ENCODE measurements at places on chromosomes 7 and 10.

- no peak for DNase-seq
These were observed 568.0 kb upstream of the IGFBP3 start for GRCh38 chr7:46489106-46489505.

DNA sequence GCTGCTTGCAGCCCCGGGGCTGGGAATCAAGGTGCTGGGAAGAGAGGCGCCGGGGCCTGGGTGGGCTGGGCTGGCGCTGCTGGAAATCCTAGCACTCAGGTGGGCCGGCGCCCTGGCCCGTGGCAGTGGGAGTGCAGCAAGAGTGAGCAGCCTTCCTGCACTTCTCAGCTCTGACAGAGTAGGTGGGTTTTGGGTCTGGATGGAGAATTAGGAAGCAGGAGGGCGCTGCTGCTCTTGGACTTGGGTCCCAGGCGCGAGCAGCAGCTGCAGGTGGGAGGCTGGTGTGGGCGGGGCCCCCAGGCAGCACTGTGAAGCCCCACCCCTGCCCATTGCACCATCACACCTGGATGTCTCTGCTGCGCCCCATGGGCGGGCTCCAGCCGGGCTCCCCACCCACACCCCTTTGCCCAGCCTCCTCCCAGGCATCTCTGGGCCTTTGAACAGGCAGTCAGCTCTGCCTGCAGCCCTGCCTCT lies 6.0 kb downstream of the BRI3 start:
- DNase-seq, result peak; percentile 54

DNA sequence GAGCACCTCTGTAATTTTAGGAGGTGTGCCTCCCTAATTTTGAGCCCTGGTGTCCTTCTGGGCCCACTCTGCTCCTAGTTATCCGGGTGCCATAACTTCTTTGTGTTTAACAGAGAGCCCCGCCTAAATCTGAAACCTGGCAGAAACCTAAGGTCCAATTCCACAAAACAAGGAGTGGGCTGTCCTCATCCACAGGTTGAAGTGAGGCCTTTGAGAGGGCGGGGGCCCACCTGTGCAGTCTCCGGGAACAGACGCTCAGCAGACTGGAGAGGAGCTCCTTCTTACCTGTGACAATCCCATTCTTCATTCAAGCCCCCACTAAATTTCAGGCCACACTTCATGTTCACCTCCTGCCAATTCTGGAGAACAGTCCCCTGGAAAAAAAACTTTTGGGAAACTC lies 10.9 kb downstream of the TMEM72 start:
- DNase-seq, result no peak

- no peak for DNase-seq
These were observed 45.4 kb downstream of the C10orf143 start for GRCh38 chr10:130065251-130065650.

GRCh38 chr10:98295907-98296306 lies 27.9 kb upstream of the LOXL4 start:
- no peak for DNase-seq

- no peak for DNase-seq
These were observed 34.6 kb downstream of the RHEB start for GRCh38 chr7:151484971-151485707.

- DNase-seq, result no peak
These were observed 86.2 kb downstream of the TACC2 start for GRCh38 chr10:122075171-122075570.

- DNase-seq, result no peak
These were observed 45.7 kb downstream of the VAX1 start for GRCh38 chr10:117092386-117092785.

DNA sequence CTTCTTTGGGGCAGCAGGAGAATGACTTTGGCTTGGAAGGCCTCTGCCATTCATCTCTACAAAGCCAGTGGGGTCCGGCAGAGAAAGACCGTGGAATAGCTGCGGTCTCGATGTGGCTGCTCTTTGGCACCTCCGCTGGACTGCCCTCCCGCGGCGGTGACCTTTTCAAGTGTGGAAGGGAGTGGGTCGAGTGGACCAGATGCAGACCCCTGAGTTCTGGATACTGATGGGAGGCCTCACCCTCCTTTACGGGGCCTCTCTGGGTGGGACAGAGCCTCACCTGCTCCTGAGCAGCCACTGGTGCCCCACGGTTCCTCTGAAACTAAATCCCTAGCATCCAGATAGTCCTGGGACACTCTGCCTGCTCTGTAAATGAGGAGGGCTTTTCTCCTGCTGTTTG lies 113.1 kb downstream of the NT5C2 start:
- no peak for DNase-seq

DNA sequence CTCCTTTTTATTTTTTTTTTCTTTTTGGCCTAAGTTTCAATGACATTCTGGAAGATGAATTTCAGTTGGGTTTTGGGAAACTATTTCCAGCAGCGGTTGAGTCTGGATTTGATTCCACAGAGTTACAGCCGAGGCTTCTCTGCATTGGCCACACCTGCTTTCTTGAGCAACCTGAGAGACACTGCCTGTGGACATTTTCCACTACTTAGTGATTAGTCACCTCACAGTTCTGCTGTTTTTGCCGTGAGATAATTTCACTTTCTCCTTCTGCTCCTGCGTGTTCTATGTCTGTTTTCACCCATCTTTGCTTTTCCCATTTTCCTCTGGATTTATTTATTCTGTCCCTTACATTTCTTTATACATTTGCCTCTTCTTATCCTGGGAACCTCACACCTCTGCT lies 243.0 kb downstream of the BICC1 start:
- no peak for DNase-seq

DNA sequence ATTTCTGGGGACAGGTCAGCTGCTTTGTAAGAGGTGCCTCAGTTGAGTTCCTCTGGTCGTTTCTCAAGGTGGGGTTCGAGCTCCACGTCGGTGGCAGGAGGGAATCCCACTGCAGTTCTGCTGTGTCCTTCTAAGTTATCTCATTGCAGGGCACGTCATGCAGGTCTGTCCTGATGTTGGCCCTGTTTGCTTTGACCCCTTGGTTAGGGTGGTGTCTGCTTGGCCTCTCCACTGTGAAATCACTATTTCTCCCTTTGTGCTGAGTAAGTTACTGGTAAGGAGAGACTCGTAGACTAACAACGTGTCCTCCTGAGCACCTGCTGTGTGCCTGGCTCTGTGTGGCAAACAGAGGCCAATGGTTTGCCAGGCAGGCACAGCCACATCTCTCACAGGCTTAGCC lies 372.9 kb upstream of the ZMIZ1 start:
- no peak for DNase-seq

DNA sequence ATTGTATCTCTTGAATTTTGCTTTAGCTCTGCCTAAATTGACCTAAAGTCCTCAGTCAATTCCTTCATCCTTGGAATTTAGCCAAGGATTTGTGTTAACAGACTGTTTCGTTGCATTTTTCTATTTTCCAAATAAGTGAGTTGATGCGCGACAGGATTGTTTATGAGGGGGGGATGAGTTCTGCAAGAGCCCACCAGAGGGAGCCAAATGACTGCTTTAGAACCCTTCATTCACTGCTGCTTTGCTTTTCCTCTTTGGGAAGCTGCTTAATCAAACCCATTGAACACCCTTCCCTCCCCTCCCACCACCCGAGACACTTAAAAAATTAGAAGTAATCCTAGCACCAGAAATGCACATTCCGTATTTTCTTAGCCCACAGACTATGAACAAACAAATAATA lies 33.7 kb upstream of the PTF1A start:
- DNase-seq, result peak; percentile 45

- no peak for DNase-seq
These were observed 56.5 kb downstream of the KIAA1549 start for GRCh38 chr7:138924501-138925225.

GRCh38 chr7:77441046-77441445 lies 24.9 kb upstream of the GSAP start:
- no peak for DNase-seq

DNA sequence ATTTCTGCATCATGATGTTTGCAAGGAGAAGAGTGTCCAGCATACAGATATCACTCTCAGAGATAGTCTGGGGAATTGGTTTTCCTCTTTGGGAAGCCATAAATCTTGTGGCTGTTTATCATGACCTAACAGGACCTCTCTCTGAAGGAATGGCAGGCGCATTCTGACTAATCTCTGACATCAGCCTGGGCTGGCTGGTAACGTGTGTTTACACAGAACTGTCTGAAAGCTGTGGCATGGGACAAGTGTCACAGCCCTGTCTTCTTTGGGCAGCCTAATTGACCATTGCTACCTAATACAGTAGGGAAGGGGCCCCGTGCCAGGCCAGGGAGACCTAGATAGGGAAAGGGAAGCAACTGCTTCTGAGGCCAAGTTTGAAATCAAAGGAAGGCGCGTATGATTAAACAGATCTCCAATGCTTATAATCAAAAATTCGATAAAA lies 73.9 kb upstream of the CABCOCO1 start:
- no peak for DNase-seq

DNA sequence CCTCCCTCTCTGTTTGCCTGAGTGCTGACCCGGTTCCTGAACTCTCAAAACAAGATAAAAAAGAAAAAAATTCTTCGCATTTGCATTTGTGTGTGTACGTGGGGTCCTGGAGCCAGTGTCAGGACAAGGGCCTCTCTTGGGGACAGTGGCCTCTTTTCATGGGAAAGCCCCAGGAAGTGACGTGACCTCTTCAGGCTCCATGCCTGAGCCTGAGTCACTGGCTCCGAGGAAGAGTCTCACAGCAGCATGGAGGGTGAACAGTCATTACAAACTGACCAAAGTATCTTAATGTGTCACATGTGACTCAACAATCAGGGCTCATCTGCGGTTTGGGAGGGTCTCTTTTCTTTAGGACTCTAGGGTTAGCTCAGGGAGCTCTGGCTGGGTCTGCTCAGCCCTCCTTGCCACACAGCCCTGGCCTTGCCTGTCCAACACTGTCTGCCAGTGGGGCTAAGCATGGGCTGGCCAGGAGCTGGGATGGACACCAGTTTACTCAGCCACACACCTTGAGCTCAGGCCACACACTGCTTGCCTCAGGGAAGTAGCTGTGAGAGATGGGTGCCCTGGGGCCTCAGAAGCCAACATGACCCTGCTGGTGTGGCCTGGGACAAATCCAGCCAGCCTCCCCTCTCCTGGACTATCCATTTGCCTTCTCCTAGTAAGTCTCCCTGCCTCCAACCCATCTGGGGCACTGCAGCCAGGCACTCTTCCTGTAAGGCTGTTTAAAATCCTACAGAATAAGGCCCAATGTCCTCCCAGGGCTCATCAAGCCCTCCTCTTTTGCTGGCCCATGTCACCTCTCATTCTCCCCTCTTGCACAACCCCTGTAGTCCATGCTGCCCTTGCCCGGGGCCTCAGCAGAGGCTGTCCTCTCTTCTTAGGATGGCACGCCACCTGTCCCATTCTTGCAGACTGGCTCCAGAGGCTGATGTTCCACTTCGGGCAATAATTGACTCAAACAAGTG lies 10.5 kb downstream of the TMEM273 start:
- no peak for DNase-seq

GRCh38 chr7:47358944-47359588 lies 222.8 kb downstream of the TNS3 start:
- no peak for DNase-seq

DNA sequence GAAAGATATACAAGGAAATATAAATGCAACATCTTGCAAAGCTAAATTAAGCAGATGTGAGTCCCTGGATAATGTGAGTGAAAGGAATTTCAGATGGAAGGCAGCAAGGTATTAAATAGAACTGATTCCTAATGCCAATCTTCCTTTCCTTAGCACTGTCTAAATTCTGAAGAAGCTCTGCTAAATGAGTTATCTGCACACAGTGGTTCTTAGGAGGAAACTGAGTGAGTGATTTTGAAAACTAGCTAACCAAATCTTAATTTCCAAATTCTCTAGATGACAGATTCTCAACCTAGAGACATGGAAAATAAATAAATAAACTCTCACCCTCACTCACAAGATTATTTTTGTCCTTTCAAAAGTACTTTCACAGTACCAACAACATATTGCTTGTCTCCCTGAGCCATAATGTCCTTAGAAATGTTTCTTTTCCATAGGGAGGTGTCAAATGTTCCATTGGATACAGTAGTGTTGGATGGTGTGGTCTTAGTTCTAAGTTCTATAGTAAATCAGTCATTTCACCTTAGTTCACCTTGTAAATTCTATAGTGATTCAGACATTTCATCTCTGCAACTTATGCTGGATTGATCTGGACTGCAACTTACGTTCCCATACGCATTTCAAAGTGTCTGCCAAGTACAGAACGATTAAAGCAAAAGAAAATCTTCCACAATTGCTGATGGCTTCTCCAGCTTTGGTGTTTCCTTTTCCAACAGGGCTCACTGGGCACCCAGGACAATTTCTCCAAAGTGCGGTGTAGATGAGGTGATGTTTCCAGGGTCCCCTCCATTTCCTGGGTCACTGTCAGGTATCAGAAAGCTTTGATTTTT lies 145.4 kb upstream of the FAM171A1 start:
- DNase-seq, result no peak

- DNase-seq, result no peak
These were observed 18.9 kb upstream of the NRBF2 start for GRCh38 chr10:63114031-63114814.

DNA sequence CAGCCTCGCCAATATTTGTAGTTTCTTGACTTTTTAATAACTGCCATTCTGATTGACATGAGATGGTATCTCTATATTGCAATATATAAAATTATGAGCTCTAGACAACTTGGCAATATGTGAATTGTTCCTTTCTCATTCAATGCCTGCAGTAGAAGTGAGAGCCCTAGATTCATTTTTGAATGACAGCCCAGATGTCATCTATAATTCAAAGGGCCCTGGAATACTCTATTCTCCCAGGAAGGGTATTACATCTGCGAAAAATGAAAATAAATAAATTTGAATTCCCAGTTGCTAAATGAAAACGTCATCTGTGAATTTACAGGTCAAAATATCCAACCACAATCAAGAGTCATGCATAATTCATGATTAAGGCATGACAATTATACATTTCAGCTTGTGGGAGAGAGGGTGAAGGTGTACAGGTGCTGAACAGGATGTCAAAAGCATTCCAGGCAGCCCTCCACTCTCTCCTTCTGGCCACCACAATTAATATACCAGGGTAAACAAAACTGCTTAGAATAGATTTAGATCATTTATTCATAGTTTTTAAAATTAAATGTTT lies 1147.3 kb downstream of the XPNPEP1 start:
- no peak for DNase-seq

DNA sequence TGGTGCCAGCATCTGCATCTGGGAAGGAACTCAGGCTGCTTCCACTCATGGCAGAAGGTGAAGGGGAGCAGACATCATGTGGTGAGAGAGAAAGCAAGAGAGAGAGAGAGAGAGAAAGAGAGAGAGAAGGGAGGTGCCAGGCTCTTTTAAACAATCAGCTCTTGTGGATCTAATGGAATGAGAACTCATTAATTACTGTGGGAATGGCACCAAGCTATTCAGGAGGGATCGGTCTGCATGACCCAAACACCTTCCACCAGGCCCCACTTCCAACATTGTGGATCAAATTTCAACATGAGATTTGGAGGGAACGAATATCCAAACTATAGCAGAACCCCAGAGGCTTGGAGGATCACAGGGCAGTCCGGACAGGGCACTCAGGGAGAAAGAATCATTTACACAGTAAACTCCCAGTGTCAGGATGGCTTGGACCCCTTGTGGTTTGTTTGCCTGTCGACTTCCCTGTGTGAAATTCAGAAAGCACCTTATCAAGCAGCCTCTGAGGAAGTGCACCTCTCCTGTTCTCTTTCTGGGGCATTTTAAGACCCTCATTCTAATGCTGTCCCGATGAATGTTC lies 308.5 kb downstream of the REEP3 start:
- DNase-seq, result no peak
